GM12878 (cell line): ENCODE measurements at places on chromosomes 7 and 10.

GRCh38 chr10:104767745-104768144, 126.7 kb downstream of the SORCS3 start:
- no peak for DNase-seq

- no peak for DNase-seq
These were observed 10.3 kb upstream of the PLAC9 start for GRCh38 chr10:80122110-80122710.

- no peak for DNase-seq
These were observed 262.2 kb downstream of the BAMBI start for GRCh38 chr10:28939281-28940157.

- peak; percentile 28 for DNase-seq
These were observed 308.1 kb upstream of the PFKP start for GRCh38 chr10:2759233-2759632.
